ENCODE measurements at places on chromosomes 5 and 9.

- DNase-seq: no peak
These were observed 1446.4 kb upstream of the WWC1 start for GRCh38 chr5:166845044-166845443.

- DNase-seq: no peak
These were observed 12.7 kb downstream of the PRRC1 start for GRCh38 chr5:127529904-127530682.

GRCh38 chr9:133738640-133739225, 581 bp upstream of the SARDH start:
- no peak for DNase-seq

- DNase-seq: no peak
These were observed 21.9 kb downstream of the STRBP start for GRCh38 chr9:123246534-123246933.

Data from NCI-H524 (cell line).